ENCODE measurements at places on chromosomes 5 and 9.

DNA sequence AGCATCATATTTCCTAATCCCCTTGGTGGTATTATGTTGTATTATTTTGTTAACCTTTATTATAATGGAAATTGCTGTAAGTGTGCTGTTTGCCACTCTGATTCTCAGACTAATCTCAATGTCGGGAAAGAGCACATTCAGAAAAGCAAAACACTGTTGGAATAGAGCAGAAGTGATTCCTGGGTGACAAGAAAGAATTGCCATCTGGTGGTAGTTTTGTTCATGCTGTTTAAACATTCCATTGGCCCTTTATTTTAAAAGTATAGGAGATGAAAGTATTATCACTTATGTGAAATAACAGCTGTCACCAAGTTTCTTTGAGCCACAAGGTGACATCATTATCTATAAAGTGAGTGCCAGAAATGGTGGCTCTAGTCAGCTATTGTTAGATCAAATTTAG, 301.3 kb upstream of the SGCD start:
- no peak for DNase-seq

GRCh38 chr5:87541033-87541432, 128.3 kb upstream of the CCNH start:
- no peak for DNase-seq

GRCh38 chr5:90483206-90483605, 8.5 kb downstream of the POLR3G start:
- DNase-seq = no peak

- DNase-seq = no peak
Measured at GRCh38 chr9:96040591-96041461, 165.3 kb downstream of the ERCC6L2 start.

GRCh38 chr5:64838376-64838775, 69.6 kb downstream of the CWC27 start:
- no peak for DNase-seq

- DNase-seq = no peak
Measured at GRCh38 chr5:65440456-65440855, 41.3 kb downstream of the ADAMTS6 start.

DNA sequence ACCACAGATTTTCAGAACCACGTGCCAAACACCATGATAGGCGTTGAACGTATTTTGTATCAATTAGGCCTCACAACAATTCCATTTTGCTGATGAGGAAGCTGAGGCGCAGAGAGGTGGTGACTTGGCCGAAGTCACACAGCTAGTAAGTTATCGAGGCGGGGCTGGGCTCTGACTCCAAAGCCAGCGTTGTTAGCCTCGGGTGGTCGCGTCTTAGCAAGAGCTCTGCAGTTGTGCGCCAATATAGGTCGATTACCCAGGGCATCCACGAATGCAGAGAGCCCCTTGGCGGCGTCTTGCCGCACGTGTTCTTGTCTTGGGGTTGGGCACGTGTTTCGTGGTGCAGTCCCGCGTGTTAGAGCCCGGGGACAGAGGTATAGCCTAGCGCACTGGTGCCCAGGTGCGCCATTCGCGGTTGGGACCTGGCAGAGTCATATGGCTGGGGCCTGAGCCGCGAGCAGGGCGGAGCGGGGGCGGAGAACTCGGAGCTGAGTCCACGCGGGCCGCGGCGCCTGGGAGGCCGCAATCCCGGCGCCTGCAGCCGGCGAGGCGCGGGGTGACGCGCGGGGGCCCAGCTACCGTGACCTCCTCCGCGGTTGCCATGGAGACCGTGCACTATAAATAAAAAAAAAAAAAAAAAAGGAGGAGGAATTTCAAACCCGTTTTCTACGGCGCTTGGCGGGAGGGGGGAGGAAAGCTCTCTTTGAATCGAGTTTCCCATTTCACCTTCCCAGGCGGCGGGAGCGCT, 62.3 kb downstream of the CXXC5 start:
- peak; percentile 32 for DNase-seq

DNA sequence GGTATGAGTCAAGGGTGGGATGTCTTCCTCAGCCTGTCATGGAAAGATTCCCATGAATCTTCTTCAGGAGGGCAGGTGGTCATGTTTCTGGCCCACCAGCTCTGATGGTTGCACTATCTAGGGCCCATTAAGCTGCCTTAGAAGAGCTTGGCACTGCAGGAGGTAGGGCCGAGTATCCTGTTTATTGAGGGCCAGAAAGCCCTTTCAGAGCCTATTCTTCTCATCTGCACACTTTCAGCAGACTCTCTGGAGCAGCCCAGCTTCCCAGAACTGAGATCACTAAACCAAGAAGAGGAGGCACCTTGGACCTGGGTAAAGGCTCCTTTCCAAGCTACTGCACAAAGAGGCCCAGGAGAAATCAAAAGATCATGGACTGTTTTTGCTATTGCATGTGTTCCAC, 146.5 kb downstream of the MTX3 start:
- no peak for DNase-seq

- DNase-seq = no peak
Measured at GRCh38 chr5:171433982-171434676, 14.7 kb downstream of the FGF18 start.

DNA sequence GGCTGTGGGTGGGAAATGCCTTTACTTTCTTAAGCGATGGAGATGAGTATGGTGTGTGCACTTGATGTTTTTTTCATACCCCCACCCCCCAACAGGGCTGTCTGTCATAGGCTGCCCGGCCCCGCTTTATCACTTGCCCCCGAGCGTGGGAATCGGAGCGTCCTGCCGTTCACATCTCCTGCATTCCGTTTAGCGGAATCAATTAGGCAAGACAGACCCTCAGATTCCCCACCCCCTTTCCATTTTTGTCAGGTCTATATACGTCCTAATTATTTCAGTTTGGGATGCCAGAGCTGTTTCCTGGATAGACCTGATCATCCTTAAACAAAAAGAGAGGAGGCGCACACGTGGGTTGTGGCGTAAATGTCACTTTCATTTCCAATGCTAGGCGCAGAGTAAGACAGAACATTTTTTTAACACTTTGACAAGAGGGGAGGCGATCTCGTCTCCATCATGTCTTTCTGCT, 217.2 kb downstream of the MEF2C start:
- no peak for DNase-seq

GRCh38 chr9:36897019-36897418, 137.0 kb downstream of the PAX5 start:
- no peak for DNase-seq

- DNase-seq = no peak
Measured at GRCh38 chr9:134897584-134898170, 17.1 kb downstream of the FCN2 start.

Data from AML-193 (cell line).